ENCODE measurements at places on chromosomes 7 and 10.

- DNase-seq: no peak
Measured at GRCh38 chr7:120337308-120337907, 64.4 kb downstream of the KCND2 start.

GRCh38 chr7:27459021-27459730 lies 203.5 kb downstream of the HIBADH start:
- no peak for DNase-seq

GRCh38 chr7:29539471-29539870 lies 24.2 kb upstream of the PRR15 start:
- no peak for DNase-seq

DNA sequence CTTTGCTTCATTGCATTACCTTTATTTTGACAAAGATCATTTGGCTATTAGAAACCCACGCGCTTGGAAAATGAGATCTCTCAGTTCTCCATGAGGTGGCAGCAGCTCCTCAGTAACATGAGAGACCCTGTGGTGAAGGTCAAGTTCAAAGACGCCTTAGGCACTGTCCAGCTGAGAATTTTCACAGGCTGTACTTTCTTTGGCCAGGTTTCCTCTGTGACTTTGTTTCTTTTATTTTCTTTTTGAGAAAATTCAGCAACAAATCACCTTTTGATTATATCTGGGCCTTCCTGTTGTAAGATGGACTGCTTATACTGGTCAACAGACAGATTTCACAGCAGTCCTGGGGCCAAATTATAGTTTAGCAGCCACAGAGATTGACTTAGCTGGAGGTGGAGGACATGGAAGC lies 54.5 kb downstream of the RAB18 start:
- DNase-seq: no peak

GRCh38 chr7:94969434-94970084 lies 62.2 kb downstream of the PPP1R9A start:
- no peak for DNase-seq

GRCh38 chr10:119347181-119347974 lies 140.0 kb downstream of the GRK5 start:
- no peak for DNase-seq

GRCh38 chr10:18450298-18450697 lies 201.1 kb downstream of the NSUN6 start:
- no peak for DNase-seq

DNA sequence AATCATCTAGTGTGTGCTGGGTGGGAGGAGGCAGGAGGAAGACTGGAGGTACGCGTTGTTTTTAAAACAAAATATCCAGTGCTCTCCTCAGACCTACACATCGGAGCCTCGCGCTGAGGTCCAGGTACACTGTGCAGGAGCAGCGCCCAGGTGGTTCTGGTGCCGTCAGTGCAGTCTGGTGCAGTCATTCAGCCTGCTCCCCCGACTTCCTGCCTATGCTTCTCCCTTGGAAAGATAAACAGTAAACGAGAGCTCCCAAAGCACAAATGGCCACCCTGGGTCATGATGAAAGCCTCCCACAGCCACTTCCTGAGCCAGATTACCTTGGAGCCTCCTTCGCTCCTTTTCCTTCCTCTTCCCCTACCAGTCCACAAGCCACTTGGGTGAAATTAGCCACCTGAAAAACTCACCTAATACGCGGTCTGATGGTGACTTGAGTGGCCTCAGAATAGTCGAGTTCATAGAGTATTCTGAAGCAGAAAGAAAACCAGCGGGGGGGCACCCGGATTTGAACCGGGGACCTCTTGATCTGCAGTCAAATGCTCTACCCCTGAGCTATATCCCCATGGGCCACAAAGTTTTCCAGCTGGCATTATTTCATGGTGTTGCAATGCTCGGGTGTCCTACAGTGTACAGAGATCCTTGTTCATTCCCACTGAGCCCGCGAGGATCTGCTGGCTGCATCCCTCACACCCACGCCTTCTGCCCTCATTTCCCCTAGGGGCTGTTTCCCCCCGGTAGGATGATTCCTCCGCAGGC lies 82.5 kb downstream of the ZNF467 start:
- DNase-seq: no peak

GRCh38 chr10:74012480-74012879 lies 14.6 kb downstream of the VCL start:
- DNase-seq: no peak

GRCh38 chr10:116765648-116766081 lies 23.3 kb upstream of the HSPA12A start:
- no peak for DNase-seq

DNA sequence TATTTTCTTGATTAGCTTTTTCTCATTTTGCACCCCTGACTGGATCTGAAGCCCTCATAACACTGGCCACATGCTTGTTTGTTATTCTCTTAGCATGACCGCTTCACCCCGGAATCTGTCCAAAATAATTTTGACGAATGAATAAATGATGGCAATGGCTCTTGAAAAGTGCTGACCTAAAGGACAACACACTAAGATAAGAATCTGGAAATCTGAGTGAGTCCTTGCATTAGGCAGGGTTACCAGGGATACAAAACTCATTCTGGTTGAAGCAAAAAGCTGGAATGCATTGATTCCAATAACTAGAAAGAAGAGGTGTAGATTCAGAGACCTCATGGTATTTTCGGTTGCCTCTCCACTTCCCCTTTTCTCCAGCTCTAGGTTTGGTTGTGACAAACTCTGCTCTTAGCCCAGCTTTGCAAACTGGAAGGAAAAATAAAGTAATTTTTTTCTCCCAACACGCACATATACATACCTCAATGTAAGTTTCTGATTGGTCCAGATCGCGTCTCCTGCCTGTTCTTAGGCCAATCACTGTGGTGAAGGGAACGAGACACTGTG lies 157.4 kb downstream of the SKIDA1 start:
- DNase-seq: no peak

DNA sequence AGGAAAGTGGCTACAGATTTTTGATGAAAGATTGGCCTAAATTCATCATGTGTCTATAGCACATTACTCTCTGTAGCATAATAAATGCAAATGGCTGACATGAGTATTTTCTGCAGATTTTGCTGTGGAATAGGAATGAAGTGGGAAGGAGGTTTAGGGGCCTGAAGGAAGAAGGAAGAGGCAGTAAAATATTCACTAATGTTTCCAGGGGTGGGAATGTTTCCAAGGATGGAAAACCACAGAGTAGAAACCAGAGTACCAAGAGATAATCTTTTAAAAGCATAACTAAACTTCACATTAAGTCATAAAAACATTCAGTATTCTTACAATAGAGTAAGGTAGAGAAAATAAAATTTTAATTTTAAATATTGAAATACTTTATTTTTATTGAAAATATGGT lies 267.8 kb downstream of the BICC1 start:
- DNase-seq: no peak

DNA sequence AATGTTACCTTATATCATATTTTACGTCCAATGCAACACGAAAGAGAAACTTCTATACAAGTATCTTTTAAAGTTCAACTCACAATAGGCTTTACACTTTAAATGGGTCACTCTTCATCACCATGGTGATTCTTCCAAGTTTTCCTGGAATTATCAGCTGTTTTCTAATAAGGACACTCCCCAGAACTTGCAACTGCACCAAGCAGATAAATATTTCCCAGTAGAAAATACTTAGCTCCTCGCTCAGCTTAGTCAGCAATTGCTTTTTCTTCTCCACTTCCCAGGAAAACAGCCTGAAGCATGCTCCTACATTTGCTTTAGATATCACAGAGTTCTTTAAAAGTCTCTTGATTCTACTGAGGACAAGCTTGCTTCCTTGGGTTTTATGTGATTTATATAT lies 25.7 kb upstream of the ADD3 start:
- DNase-seq: no peak

DNA sequence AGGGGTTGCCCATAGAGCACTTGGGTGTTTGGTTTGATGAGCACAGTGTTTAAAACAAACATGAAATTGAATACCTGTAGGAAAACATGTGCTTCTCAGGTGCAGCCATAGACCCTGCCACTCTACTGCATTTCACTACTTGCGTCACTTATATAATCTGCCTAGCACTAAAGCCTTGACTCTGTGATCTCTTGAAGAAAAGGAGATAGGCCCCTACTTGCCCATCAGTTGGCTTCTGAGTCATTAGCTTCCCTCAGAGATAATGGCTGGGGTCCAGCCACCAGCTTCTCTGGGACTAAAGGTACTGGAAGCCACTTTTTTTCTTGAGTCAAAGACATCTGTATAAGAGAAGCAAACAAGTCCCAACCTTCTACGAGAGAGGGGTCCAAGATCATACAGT lies 45.9 kb upstream of the BTRC start:
- DNase-seq: no peak

GRCh38 chr10:31782701-31783100 lies 145.9 kb downstream of the ARHGAP12 start:
- DNase-seq: no peak

DNA sequence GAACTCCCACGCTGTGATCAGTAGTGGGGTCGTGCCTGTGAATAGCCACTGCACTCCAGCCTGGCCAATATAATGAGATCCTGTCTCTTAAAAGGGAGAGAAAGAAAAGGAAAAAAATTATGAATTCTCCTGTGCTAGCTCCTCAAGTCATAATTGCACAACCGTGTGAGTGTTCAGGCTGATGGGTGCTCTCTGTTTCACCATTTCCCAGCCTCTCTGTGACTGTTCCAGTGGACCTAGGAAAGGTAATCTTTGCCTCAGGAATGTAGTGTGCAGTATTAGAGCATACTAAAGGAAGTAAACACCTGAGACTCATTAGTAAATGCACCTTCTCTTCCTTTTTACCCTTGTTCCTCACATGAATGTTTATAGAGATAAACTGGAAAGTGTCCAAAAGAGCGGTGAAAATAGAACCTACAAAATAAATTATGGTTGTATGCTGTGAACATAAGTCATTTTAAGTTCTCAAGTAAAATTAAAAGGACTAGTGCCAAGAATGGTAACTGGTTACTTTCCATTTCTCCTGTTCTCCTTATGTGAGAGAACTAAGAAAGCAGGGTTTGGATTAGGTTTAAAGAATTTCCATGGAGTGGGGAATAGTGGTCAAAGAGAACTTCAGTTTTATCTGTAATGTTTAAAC lies 42.7 kb downstream of the INPP5F start:
- DNase-seq: no peak

DNA sequence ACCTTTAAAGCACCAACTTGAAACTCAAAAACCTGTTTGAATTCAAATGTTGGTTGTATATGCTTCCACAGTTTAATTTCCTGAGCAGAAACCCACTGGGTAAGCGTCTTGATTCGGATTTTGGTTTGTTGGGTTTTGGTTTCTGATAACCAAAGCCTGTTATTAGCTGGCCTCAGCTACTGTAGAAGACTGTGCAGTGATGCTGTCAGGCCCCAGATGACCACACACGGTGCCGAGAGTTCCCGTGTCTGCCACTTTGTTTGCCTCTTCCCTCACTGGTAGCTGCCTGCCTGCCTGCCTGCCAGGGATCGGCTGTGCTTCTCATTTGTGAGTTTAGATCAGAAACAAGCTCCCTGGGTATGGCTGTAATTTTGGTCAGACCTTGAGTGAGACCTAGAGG lies 5.6 kb downstream of the MDH2 start:
- DNase-seq: no peak

GRCh38 chr7:46153951-46154787 lies 233.1 kb upstream of the IGFBP3 start:
- no peak for DNase-seq

- DNase-seq: no peak
Measured at GRCh38 chr7:92802406-92802805, 34.0 kb downstream of the CDK6 start.

DNA sequence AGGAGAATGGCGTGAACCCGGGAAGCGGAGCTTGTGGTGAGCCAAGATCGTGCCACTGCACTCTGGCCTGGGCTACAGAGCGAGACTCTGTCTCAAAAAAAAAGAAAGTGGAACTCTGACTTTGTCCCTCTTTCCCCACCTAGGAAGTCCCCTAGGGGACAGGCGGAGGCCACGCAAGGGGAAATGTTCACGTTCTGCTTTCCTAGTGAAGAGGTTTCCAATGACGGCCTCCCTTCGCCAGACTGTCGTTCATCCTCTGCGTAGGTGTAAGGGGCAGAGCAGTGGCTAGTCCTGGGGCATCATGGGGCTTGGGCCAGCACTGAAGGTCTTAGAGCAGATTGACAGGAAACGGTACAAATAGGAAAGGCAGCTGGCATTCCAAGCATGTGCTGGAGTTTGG lies 30.6 kb downstream of the SUFU start:
- no peak for DNase-seq
